ENCODE measurements at places on chromosomes 7 and 10. TPM values are rescaled to one million over a fixed set of nuclear protein-coding genes. Genes with fewer than 3 reads are reported as not detected.

AKR1D1 gene
- not detected for total RNA-seq

SUGCT gene
- total RNA-seq, result 7.2 TPM

SCART1 gene
- 4.2 TPM for total RNA-seq

NAMPT gene
- 95.3 TPM for total RNA-seq

MGAM2 gene
- not detected for total RNA-seq

OR9A2 gene
- total RNA-seq, result not detected

UTF1 gene
- not detected for total RNA-seq

CDK1 gene
- 98.9 TPM for total RNA-seq

ATOH7 gene
- total RNA-seq, result not detected
